Renal cortex interstitium (tissue), 15 donors: ENCODE measurements at places on chromosomes 2 and 18. TPM values are rescaled to one million over a fixed set of nuclear protein-coding genes. Genes with fewer than 3 reads are reported as not detected.

STAM2 gene
- 55.0 TPM for polyA plus RNA-seq

APLF gene
- 3.9 TPM for polyA plus RNA-seq

HOXD1 gene
- 12.4 TPM for polyA plus RNA-seq

IL1F10 gene
- not detected for polyA plus RNA-seq

CXCR4 gene
- polyA plus RNA-seq, result 45.7 TPM
